ENCODE measurements at places on chromosomes 3 and 15.

- no peak for DNase-seq
Observed at GRCh38 chr15:40336744-40337122, 4.0 kb downstream of the CCDC9B start.

GRCh38 chr3:127682561-127682960 is 9.8 kb downstream of the ABTB1 start:
- DNase-seq: no peak

- DNase-seq: peak; percentile 23
Observed at GRCh38 chr3:44235604-44236484, 5.8 kb upstream of the TOPAZ1 start.

GRCh38 chr3:50299929-50300680 is 900 bp upstream of the HYAL3 start:
- DNase-seq: no peak

GRCh38 chr3:88362428-88362827 is 212.7 kb downstream of the C3orf38 start:
- DNase-seq: no peak

DNA sequence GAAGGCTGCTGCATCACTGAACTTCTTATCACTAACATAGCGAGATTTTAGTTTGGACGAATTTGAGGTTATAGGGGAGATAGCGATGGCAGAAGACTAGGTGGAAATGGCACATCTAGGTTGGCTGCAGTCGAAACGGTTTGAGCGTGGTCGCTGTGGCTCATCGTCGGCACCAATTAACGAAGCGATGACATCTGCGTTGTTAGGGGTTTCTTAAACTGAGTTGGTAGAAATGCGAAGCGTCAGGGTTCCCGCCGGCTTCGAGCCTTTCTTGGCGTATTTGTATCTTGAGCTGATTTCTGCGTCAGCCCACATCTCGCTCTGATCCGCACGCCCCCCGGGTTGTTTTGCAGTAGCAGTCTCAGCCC is 319 bp downstream of the LNP1 start:
- DNase-seq: peak; percentile 38

- DNase-seq: no peak
Observed at GRCh38 chr3:105728771-105729312, 140.0 kb downstream of the CBLB start.

DNA sequence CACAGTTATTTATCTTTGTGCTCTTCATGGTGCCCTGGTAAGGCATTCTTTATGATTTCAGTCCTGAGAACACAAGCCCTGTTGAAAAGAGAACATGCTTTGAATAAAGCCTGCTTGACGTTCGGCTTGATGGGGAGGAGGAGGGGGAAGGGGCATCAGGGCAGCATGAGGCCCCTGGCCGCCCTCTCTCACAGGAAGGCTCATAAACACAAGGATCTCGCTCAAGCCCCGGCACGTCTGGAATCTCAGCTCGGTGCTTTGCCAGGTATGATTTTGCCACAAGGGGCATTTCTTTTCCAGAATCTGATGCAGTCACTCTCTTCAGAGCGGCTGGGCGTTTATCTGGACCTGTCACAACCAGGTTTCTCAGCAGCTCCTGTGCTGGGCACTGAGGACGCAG is 129.4 kb downstream of the DNAJB8 start:
- DNase-seq: no peak

GRCh38 chr15:73305331-73306211 is 63.2 kb downstream of the HCN4 start:
- DNase-seq: no peak

GRCh38 chr3:116339441-116340028 is 105.8 kb downstream of the LSAMP start:
- DNase-seq: no peak
